Heart right ventricle (tissue), 16 donors: ENCODE measurements at places on chromosomes 6 and 20.
A peak's percentile ranks its signal among the peaks of the same experiment; 100 is the strongest.

DNA sequence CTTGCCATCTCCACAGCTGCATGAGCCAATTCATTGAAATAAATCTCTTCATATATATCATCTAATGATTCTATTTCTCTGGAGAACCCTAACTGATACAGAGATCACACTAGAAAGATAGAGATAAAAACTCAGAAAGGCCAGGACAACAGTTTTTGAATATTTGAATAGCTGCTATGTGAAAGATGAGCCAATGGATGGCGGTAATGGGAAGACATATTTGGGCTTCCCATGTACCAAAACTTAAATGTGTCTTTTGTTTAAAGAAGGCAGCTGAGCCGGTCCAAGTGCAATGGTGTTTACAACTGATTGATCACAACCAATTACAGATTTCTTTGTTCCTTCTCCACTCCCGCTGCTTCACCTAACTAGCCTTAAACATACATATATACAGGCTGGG is 35.1 kb downstream of the SGK1 start:
- no peaks in the 10 kb centered on the region for H3K4me1 ChIP-seq
- DNase-seq, result no peak
- no peaks in the 10 kb centered on the region for H3K27me3 ChIP-seq
- no peak overlapping the region for H3K4me3 ChIP-seq
- H3K27ac ChIP-seq, result no peak overlapping the region
- H3K36me3 ChIP-seq, result no peaks in the 10 kb centered on the region

DNA sequence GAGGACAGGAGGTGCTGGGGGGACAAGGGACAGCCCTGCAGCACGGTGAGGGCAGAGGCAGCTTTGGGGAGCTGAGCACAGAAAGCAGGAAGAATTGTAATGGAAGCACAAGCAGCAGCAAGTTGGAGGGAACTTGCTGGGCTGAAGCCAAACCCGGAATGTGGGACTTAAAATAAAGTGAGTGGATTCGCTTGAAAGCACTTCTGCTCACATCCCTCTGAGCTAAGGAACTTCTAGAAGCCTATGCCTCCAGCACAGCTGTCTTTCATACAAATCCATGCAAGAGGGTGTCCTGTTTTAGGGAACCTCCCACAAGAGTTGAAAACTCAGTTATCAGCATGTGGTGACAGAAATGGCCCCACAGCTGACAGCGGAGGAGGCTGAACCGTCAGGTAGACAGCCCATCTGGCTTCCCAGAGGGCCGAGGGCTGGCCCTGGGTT is 71.4 kb upstream of the MLN start:
- H3K4me3 ChIP-seq, result no peak overlapping the region
- H3K36me3 ChIP-seq, result no peaks in the 10 kb centered on the region
- H3K27me3 ChIP-seq, result peaks cover 36% of the 10 kb centered on the region
- H3K27ac ChIP-seq, result no peak overlapping the region

- H3K4me3 ChIP-seq, result peak within 1 kb of the TSS; percentile 70
- peak; percentile 54 for DNase-seq
- H3K36me3 ChIP-seq, result no peaks in the 10 kb centered on the region
Measured at GRCh38 chr6:42451333-42452170, at the start of gene TRERF1. TSS of gene TRERF1 (minus strand) at chr6:42451926. CDS start at chr6:42269590, 182,336 bp downstream.

GRCh38 chr6:127402890-127403617 is 56.1 kb downstream of the KIAA0408 start:
- no peaks in the 10 kb centered on the region for H3K27me3 ChIP-seq
- peaks cover 4% of the 10 kb centered on the region for H3K4me1 ChIP-seq
- H3K36me3 ChIP-seq, result no peaks in the 10 kb centered on the region
- H3K27ac ChIP-seq, result no peak overlapping the region
- H3K4me3 ChIP-seq, result no peak overlapping the region

DNA sequence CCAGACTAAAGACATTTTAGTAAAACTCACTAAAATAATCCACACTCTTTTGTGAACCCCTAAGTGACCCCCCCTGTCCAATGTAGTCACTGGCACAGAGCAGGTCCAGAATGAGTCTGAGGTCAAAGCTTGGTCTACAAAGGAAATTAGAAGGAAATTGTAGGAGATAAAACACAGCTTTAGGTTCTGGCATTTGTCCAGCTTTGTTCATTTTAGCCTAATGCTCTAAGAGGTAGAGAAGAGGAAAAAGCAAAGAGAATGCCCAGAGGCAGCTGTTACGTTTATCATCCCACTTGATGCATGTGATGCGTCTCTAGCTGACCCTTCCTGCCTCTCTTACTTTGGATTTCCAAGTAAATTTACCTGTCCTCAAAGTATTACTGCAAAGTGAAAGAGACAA is 62.5 kb downstream of the CNKSR3 start:
- peak overlapping the region; percentile 57 for H3K27ac ChIP-seq
- no peak for DNase-seq
- peaks cover 19% of the 10 kb centered on the region for H3K4me1 ChIP-seq
- peak overlapping the region; percentile 14 for H3K4me3 ChIP-seq
- H3K27me3 ChIP-seq, result no peaks in the 10 kb centered on the region

DNA sequence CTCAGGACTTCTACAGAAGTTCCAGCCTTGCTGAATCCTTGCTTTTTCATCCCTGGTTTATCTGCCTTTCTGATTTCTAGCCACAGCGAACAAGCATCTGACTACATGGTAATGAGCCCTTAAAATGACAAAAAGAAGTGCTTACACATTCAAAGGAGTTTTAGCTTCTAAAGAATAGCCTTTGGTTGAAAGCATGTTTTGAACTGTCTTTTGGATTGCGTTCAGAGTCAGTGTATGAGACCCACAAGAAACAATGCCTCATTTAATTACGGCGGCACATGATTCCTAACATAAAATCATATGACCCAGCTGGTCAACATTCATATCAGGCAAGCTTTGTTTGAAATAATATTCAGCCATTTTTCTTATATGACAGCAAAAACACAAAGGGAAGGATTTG is 784.2 kb downstream of the KIF16B start:
- no peaks in the 10 kb centered on the region for H3K36me3 ChIP-seq
- H3K27me3 ChIP-seq, result no peaks in the 10 kb centered on the region
- H3K27ac ChIP-seq, result no peak overlapping the region

DNA sequence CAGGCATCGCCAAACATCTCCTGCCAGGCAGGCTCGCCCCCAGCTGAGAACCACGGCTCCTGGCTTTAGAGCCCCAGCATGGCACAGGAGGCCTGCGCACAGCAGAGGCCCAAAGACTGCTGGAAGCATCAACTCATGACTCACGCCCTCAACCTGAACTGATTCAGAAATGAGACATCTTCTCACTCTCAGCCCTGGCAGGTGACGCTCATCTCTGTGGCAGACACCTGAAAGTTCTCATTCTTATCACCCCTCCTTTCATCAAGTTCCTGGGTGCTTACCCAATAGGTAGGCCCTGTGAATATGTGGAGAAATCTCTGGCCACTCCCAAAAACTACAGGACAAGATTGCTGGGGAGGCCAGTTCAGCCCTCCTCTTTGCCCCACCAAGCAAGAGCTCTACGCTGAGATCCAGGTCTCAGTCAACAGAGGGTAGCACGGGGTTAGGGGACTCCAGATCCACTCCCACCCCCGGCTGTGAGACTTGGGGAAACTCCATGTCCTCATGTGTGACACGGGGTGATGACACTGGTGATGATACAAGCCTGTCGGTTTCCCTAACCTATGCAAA is 11.3 kb downstream of the NFATC2 start:
- no peaks in the 10 kb centered on the region for H3K27me3 ChIP-seq
- no peak overlapping the region for H3K4me3 ChIP-seq
- no peak overlapping the region for H3K27ac ChIP-seq
- peaks cover 4% of the 10 kb centered on the region for H3K4me1 ChIP-seq
- H3K36me3 ChIP-seq, result no peaks in the 10 kb centered on the region

GRCh38 chr6:5752391-5752680 is 254.4 kb downstream of the NRN1 start:
- no peak overlapping the region for H3K4me3 ChIP-seq
- no peak for DNase-seq
- no peaks in the 10 kb centered on the region for H3K36me3 ChIP-seq
- no peak overlapping the region for H3K27ac ChIP-seq
- H3K27me3 ChIP-seq, result no peaks in the 10 kb centered on the region
- peaks cover 15% of the 10 kb centered on the region for H3K4me1 ChIP-seq

DNA sequence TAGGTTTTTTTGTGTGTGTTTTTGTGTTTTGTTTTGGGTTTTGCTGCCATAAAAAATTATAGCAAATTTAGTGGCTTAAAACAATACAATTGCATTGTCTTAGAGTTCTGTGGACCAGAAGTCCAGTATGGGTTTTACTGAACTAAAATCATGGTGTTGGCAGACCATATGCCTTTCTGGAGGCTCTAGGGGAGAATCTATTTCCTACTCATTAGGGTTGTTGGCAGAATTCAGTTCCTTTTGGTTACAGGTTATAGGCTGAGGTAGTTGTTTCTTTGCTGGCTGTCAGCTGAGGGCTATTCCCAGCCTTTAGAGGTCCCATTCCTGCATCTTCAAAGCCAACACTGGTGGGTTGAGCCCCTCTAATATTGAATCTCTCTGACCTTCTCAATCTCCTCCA is 181.3 kb downstream of the IBTK start:
- no peaks in the 10 kb centered on the region for H3K27me3 ChIP-seq
- no peak overlapping the region for H3K27ac ChIP-seq
- no peak for DNase-seq
- H3K36me3 ChIP-seq, result no peaks in the 10 kb centered on the region
- H3K4me1 ChIP-seq, result peaks cover 10% of the 10 kb centered on the region
- no peak overlapping the region for H3K4me3 ChIP-seq

DNA sequence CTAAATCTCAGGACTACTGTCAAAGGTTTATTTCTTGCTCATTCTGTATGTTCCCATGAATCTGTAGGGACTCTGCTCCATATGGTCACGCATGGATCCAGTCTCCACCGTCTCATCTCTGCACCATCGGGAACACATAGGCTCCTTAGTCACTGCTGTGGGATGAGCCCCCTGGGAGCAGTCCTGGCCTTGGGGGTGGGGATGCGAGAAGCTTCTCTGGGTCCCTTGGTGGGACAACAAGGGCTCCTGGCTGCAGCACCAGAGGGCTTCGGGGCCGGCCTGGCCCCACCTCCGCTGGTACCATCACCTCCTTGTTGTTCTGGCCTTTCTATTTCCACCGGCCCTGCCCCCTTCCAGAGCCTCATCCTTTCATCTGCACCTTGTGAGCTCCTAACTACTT is 148.4 kb downstream of the CDH4 start:
- H3K4me3 ChIP-seq, result no peak overlapping the region
- H3K36me3 ChIP-seq, result no peaks in the 10 kb centered on the region
- H3K27me3 ChIP-seq, result no peaks in the 10 kb centered on the region
- H3K4me1 ChIP-seq, result no peaks in the 10 kb centered on the region

DNA sequence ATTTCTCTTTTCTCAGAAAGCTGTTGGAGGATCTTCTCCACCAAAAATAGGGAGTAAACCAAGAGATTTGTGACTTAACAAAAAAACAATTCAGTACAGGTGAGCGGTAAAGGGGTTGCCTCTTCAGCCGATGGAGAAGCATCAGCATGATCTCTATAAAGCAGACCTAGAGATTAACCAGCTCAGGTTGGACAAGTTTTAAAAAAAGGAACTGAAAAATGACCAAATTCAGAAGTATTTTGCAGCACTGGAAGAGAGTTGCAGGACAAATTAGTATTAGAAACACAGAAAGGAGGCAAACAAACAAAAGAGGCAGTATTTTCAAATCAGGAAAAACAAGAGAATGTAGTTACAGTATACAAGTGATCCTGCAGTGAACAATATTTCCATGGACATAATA is 39.6 kb upstream of the ZNF184 start:
- H3K27ac ChIP-seq, result no peak overlapping the region
- DNase-seq, result no peak
- H3K4me3 ChIP-seq, result no peak overlapping the region
- no peaks in the 10 kb centered on the region for H3K4me1 ChIP-seq
- H3K27me3 ChIP-seq, result peaks cover 76% of the 10 kb centered on the region

GRCh38 chr20:48624315-48625020 is 203.3 kb downstream of the PREX1 start:
- no peak overlapping the region for H3K4me3 ChIP-seq
- DNase-seq, result no peak
- no peak overlapping the region for H3K27ac ChIP-seq
- H3K36me3 ChIP-seq, result peaks cover 23% of the 10 kb centered on the region
- H3K27me3 ChIP-seq, result no peaks in the 10 kb centered on the region

GRCh38 chr6:100730001-100730980 is 150.8 kb downstream of the ASCC3 start:
- no peak for DNase-seq
- no peak overlapping the region for H3K4me3 ChIP-seq
- no peak overlapping the region for H3K27ac ChIP-seq
- H3K27me3 ChIP-seq, result no peaks in the 10 kb centered on the region

- DNase-seq, result no peak
- no peak overlapping the region for H3K4me3 ChIP-seq
- no peak overlapping the region for H3K27ac ChIP-seq
- no peaks in the 10 kb centered on the region for H3K4me1 ChIP-seq
- H3K27me3 ChIP-seq, result no peaks in the 10 kb centered on the region
- H3K36me3 ChIP-seq, result no peaks in the 10 kb centered on the region
Measured at GRCh38 chr6:110534731-110535492, 58.5 kb upstream of the SLC22A16 start.

- H3K4me3 ChIP-seq, result no peak overlapping the region
- peak; percentile 29 for DNase-seq
- no peaks in the 10 kb centered on the region for H3K27me3 ChIP-seq
- H3K4me1 ChIP-seq, result peaks cover 64% of the 10 kb centered on the region
Measured at GRCh38 chr20:24503352-24503931, 34.0 kb downstream of the SYNDIG1 start.

DNA sequence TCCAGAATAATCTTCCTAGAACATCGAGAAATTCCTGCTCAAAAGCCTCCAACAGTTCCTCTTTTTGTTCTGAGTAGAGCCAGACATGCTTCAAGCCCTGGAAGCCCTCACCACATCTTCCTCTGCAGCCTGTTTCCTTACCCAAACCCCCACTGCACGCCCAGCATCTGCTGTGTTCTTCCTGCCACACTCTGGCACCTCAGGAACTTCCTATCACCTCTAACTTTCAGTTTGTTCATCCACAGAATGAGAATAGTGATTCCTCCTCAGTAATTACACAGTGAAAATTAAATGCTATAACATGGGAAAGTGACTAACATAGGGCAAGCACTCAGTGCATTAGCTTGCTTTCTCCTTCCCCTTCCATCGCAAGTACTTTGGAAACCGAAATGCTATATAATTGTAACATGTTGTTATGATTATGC is 26.3 kb downstream of the C6orf89 start:
- H3K27ac ChIP-seq, result no peak overlapping the region
- H3K27me3 ChIP-seq, result no peaks in the 10 kb centered on the region
- H3K4me3 ChIP-seq, result no peak overlapping the region
- H3K36me3 ChIP-seq, result peaks cover 65% of the 10 kb centered on the region
- H3K4me1 ChIP-seq, result peaks cover 18% of the 10 kb centered on the region
- DNase-seq, result no peak

DNA sequence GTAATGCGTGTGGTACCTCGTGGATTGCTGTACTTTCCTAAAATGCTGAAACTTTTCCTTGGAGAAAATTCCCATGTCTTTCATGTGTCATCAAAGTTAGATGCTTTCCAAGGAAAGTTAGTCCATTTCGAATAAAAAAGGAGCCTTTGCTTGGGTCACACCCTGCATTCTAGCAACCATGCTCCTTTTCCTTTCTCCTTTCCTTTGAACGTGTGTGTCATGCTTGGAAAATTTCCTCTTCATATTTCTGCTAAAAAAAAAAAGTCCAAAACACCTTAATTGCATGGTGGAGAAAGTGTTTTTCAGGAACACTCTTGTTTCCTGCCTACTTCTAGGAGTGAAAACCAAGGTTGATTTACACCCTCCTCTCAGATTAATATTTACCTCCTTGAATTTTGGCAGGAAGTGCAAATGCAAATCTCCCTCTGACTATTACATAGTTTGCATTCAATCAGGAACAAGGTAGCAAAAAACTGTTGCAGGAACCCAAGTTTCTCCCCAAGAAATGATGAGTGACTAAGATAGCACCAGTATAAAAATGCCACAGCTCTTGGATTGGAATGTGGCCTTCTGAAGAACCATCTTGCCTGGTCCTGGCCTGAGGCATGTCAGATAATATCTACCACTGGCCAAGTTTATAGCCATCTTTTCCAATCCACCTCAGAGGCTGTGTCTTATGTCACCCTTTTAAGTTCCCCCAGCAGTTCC is 590.6 kb downstream of the QKI start:
- H3K27me3 ChIP-seq, result no peaks in the 10 kb centered on the region
- no peaks in the 10 kb centered on the region for H3K4me1 ChIP-seq
- no peak overlapping the region for H3K4me3 ChIP-seq
- H3K27ac ChIP-seq, result no peak overlapping the region
